ENCODE measurements at places on chromosomes 5 and 9.

DNA sequence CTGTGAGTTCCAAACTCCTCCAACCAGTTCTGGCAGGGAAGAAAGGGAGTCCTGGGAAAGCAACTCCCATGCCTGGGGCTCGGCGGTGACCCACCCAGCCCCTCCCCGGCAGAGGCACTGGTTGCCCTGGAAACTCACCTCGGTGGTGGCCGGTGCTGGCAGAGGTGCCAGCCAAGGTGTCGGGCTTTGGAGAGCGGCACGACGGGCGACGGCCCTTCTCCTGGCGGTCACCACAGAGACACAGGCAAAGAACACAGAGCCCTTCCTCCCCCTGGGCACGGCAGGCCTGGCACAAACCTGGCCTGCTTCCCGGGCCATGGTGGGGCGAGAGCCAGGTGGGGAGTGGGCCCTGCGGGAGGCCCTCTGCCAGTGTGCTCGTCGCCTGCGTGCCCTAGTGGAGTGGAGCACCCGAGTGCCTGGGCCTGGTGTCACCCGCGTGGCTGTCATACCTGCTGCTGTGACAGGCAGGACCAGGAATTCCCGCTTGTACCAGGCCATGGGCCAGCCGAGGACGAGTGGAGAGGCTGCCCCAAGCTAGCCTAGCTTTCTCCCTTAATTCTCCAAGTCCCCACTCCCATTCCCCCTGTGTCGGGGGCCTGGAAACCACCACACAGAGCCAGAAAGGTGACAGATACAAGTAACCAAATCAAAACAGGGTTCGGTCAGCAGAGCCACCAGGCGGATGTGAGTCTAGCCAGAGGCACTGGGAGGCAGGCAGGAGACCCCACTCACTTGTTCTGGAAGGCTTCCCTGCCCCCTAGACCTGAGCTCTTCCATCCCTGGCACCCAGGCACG lies 8.2 kb upstream of the RALGDS start:
- no peak for DNase-seq

DNA sequence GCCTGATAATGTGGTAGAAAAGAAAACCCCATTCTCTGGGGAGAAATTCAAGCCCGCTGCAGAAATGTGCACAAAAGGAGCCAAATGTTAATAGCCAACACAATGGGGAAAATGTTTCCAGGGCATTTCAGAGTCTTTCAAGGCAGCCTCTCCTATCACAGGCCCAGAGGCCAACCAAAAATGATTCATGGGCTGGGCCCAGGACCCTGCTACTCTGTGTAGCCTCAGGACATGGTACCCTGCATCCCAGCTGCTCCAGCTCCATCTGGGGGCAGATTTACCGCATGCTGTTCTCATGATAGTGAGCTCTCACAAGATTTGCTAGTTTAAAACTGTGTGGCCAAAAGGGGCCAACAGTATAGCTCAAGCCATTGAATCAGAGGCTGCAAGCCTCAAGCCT lies 41.1 kb downstream of the RAPGEF6 start:
- DNase-seq, result no peak

- DNase-seq, result no peak
Observed at GRCh38 chr5:109256486-109256885, 153.3 kb downstream of the PJA2 start.

- no peak for DNase-seq
Observed at GRCh38 chr9:5978523-5978922, 36.9 kb downstream of the RANBP6 start.

GRCh38 chr5:158975363-158975762 lies 124.4 kb downstream of the EBF1 start:
- no peak for DNase-seq

DNA sequence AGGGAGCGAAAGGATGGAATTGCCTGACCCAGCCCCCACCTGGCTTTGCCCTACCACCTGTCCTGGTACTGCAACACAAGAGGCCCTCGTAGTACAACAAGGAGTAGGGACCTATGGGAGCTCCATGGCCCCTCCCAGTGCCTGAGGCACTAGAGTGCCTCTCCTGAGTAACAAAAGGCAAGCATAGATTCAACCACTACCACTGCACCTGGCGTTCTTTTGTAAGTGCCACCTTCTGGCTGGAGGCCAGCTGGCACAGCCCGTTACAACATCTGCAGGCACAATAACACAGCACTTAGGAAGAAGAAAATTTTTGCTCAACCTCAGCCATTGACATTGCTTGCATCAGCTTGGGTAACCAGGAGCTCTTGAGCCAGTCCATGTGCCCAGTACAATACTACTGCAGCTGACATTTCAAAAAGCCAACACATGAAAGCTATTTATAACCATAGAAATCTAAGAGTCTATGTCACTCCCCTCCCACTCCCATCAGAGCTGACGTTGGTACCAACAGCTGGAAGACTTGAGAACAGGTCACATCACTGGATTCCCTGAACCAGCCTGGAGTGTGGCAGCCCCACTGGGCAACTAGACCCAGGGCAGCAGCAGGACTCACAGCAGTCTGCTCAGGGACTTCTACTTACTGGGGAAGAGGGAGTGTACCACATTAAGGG lies 17.7 kb upstream of the FAM174A start:
- DNase-seq, result no peak

DNA sequence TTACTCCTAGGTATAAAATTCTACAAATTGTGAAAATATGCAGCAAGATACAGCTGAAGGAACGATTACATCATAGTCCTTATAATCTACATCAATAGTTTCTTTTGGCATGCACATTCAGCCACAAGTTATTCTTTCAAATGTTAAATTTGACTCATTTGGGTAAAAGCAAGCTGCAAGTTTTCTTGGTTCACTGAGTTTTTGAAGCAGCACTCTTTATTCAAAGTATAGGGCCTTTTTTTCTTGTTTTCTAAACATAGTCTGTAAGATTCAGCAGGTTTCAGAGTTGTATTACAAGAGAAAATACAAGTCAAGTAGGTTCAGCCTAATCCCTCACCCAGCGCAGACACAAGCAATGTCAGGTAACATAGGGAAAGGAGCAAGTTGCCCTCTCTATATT lies 981.5 kb downstream of the PTPRD start:
- no peak for DNase-seq

DNA sequence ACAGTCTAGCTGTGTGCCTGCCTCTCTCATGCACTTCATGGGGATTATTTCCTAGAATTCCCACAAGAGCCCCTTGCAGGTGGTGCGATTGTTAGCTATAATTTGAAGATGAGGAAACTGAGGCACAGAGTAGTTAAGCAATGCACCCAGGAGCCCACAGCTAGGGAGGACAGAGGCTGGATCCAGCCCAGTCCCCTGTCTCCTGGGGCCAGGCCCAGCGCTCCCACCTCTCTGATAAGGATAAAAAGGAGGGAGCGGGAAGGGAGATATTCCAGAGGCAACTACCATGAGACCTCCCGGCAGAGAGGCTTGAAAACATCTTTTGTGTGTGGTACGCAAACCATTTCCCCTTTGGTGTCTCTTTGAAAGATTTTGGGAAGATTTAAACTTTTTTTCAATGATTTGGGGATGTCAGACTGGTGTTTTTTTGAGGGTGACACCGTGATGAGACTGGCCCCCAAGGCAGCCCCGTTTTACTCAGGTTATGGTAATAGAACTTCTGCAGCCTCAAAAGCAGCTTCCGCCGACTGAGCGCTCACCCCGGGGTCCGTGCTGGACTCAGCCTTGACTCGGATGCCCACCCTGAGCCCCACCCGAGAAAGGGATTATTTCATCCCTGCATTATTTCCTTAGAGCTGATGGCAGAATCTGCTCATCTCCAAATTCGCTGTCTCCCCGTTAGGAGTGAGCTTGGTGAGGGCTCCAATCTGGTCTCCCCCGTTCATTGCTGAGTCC lies 144.7 kb upstream of the IER5L start:
- DNase-seq, result no peak

GRCh38 chr5:132877466-132877865 lies 4.0 kb downstream of the LEAP2 start:
- no peak for DNase-seq

GRCh38 chr9:128479262-128479661 lies 23.5 kb downstream of the ODF2 start:
- no peak for DNase-seq

Data from left cardiac atrium (tissue), 4 donors.